ENCODE measurements at places on chromosomes 1 and 21.

GRCh38 chr1:78408192-78408591 is 82.6 kb upstream of the PTGFR start:
- DNase-seq, result no peak

DNA sequence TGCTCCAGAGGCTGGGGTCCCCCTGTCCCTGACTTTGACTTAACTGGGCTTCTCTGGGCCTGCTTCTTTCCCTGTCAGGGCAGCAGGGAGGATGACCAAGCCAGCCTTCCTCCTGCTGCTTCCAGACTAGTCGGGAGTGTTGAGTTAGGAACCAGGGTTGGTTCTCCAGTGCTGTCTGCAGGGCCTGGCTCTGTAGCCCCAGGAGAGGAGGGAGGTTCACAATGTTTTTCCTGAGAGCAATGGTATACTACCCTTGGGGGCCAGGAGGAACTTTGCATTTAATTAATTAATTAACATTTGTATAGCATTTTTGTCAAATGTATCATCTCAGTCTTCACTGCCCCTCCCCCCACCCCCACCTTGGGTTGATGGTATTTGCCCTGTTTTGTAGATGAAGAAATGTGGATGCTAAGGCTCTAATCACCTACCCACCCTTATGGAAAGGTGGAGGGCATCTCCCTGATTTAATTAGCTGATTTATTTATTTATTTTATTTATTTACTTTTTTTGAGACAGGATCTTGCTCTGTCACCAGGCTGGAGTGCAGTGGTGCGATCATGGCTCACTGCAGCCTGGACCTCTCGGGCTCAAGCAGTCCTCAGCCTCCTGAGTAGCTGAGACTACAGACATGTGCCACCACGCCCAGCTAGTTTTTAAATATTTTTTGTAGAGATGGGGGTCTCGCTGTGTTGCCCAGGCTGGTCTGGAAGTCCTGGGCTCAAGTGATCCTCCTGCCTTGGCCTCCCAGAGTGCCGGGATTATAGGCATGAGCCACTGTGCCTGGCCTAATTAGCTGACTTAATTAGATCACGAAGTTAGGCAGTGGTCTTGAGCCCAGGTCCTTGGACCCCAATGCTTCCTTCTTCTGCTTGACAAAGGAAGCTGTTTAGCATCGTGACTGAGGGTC is 6.6 kb downstream of the H6PD start:
- no peak for DNase-seq

DNA sequence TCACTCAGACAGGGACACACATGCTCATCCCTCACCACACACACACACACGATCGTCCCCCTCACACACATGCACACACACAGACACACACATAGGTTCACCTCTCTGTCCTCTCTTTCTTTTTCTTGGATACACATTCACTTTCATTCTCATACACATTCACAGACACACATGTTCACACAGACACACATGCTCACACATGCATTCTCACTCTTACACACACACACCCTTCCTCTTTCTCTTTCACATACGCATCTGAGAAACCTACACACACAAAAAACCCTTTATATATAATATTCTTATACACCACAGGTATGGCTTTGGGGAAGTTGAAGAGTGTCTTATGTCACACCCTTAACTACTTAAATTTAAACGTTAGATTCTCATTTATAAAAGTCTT is 248.6 kb upstream of the RUNX1 start:
- DNase-seq, result no peak

DNA sequence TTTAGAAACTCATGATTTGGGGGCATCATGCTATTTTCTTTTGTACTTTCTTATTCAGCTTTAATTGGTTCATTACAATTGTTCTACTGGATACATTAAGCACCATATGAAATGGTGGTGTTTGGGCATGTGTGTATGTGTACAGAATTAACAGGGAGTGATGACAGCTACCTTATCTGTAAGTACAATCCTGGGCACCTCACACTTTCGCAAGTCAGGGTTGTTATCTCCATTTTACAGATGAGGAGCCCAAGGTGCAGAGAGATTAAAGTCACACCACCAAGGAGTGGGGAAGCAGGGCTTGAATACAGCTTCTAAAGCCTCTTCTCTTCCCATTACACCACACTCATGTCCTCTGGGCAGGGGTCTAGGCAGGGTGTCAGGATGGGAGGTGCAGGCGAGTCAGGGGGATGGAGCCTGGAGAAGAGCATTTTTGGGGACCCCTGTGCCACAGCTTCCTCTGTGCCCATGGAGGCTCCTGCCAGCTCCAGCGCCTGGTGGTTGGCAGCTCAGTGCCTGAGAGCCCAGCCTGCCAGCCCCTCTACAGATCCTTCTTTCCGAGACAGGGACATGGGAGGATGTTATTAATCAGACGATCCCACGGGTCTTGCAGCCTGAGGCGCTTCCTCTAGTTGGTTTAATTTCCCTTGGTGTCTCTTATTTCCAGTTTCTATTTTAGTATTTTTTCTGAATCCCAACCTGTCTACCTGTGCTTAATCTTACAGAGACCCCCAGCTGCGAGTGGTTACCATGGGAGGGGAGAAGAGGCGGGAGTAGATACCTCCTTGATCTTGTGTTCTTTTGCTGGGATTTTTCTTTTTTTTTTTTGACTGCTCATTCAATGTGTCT is 126.2 kb upstream of the CD34 start:
- DNase-seq, result no peak

DNA sequence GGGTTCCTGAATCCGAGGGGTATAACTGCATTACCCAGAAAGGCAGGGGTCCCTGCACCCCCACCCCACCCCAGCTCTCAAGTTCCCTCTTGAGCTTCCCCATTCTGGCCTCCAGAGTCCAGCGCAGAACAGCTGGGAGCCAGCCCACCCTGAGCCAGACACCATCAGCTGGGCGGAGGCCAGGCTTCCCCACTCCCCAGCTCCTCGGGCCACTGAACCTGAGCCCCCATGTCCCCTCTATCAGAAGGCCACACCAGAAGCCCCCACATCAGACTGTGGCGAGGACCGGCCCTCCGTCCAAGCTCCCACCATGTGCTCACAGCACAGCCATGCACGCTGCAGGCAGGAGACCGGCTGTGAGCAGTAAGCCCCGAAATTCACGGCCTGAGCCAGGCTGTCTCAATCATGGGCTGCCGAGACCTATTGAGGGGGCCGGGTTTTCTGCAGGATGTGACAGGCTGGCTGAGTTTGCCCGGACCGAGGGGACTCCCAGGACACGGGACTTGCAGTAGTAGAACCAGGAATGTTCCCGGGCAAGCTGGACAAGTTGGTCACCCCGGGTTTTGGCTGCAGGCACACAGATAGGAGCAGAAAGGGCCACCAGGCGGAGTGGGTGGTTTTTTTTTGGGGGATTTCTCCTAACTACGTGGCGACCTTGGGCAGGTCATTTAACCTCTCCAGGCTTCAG is 25.5 kb upstream of the TNFRSF1B start:
- no peak for DNase-seq

DNA sequence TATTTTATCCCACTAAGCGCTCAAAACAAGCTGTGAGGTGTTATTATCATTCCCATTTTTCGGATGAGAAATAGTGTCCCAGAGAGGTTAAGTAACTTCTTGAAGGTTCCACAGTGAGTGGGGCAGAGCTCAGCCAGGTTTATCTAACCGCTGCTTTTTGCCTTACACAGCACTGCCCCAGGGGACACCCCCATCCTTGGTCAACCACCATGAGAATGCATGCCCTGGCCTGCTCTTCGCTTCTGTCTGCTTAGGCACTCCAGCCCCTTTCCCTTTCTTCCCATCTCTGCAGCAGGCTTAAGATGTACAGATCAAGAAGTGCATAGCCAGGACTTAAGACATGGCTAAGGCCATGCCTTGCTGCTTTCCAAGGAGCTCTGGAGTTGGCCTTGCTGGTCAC is 159.0 kb upstream of the CD34 start:
- DNase-seq, result no peak

GRCh38 chr1:214702556-214702955 is 99.6 kb downstream of the CENPF start:
- DNase-seq, result no peak

- DNase-seq, result peak; percentile 13
These were observed 790 bp upstream of the MATN1 start for GRCh38 chr1:30724175-30724574.

DNA sequence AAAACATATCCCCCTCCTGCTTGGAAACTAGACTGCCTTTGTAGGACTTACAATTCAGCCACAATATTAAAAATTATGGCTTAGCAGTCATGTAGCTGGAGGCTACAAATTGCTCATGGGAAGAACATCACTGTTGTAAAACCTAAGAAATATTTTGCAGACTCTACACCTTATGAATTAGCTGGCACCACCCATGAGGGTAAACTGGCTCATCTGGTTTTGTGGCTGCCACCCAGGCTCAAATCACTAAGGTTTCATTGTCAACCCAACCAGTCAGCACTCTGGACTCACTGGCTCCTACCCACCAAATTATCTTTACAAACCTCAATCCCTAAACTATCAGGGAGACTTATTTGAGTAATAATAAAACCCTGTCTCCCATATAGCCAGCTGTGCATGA is 100.7 kb upstream of the OLFM3 start:
- DNase-seq, result no peak

DNA sequence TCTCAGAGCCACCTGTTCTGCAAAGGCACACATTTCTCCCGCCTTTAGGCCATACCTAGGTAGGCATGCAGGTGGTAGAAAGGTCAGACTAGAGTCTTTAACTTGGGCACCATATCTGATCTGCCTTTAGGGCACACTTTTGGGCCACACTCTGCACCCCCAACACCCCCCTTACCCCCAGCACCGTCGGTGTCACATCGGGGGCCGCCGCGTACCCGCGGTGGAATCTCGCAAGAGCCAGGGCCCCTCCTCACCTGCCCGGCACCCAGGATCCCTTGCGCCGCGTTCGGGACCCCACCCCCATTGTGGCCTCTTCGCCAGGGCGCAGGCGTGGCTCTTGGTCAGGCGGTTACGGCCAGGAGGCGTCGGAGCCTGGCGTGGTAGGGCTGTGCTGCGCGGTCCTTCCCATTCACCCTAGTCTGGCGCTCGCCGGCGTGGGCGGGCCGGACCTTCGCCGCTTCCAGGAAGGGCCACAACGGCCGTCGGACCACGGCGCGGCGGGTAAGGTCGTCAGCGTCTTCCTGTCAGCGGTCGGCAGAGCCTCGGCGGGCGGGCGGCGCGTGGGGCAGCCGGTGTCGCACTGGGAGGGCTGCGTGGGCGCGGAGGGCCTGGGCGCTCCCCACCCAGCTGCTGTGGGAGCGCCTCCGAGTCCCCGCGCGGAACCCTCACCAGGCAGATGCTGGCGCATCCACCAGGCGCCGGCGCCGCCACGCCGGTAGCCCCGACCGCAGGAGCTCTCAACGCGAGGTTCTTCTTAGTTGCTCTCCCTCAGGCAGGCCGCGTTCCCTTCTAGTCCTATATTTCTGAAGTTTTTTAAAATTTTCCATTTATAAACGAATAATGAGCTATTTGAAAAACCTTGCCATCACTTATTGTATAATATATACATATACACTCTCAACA is at the start of gene DNAH14:
Gene DNAH14 (plus strand): TSS at position 341 of the 903 bp plus-strand sequence. CDS start 23,028 bp downstream, outside the sequence.
- peak; percentile 62 for DNase-seq

GRCh38 chr1:51417496-51418383 is 87.4 kb upstream of the TTC39A start:
- DNase-seq, result no peak

DNA sequence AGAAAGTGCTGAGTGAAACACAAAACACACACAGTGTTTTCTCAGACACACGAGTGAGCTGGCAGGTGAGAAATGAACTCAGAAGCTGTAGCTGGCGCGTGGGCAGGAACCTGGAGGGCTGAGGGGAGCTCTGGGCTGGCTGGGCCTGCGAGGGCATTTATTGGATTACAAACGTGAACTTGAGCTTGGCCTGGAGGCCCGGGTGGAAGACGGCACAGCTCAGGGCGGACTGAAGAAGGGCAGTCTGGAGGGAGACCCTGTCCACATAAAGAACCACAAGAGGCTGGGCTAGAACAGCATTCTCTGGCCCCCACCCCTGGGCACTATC is 52.1 kb upstream of the ADARB1 start:
- DNase-seq, result no peak

- no peak for DNase-seq
These were observed 44.7 kb downstream of the MAST2 start for GRCh38 chr1:45848097-45848496.

GRCh38 chr1:172143384-172144055 is 277.0 kb upstream of the C1orf105 start:
- no peak for DNase-seq

GRCh38 chr1:17520041-17520440 is 19.5 kb upstream of the ARHGEF10L start:
- DNase-seq, result no peak

DNA sequence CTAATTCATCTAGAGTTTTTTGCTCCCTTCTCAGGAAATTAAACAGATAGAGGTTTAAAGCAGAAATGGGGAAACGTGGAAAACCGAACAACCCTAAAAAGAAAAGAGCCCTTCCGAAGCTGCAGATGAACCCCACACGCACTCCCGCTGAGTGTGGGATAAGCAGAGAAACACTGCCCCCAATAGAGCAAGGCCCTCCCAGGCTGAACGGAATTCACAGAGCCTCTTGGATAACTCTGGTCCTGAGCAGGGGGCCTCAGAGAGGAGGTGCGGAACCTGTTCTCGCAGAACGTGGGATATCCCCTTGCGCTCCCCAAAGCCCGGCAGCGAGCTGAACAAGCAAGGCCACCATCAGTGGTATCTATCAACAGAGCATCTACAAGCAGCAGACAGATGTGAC is 44.9 kb downstream of the SSBP3 start:
- DNase-seq, result no peak

DNA sequence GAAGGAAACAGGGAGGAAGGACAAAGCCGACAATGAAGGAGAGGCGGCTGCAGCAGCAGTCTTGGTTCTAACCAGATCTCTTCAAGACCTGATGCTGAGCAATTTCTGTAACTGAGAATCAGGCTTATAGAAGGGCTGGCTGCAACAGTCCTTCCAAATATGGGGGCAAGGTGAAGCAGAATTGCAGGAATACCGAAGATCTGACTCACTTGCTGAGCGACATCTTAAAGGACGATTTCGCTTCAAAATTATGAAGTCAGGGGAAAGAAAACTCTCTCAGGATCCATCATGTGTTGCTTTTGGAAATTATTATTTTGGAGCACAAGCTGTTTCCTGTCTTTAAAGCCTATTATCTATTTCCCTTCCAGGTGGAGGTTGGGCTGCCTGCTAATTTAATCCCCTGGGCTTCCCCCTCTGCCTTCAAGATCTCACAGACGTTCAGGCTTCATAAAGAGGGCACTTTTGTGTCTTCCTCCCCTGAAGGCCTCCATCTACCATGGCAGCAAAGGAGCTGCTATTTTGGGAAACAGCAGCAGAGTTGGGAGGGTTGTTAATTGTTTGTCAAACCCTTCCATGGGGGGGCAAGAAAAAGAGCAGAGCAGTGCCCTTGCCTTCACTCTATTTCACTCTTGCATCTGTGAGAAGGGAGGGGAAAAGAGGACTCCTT is 10.8 kb upstream of the IER5 start:
- DNase-seq, result no peak

- DNase-seq, result no peak
These were observed 14.7 kb downstream of the C1orf116 start for GRCh38 chr1:207017615-207018559.

GRCh38 chr1:234490793-234491479 is 12.0 kb upstream of the TARBP1 start:
- DNase-seq, result no peak

GRCh38 chr1:61055110-61055614 is 27.2 kb upstream of the NFIA start:
- no peak for DNase-seq

- peak; percentile 54 for DNase-seq
These were observed 60.2 kb upstream of the PDE9A start for GRCh38 chr21:42593007-42593814.

Measured in Kasumi-1 (cell line).